Neural crest cell (in vitro differentiated cells): ENCODE measurements at places on chromosomes 5 and 9.

GRCh38 chr5:60333005-60333571, 366.9 kb downstream of the DEPDC1B start:
- no peak for DNase-seq

GRCh38 chr9:21399956-21400355, 9.0 kb upstream of the IFNA8 start:
- no peak for DNase-seq

GRCh38 chr5:28548856-28549255, 1510.5 kb upstream of the CDH9 start:
- DNase-seq = no peak

DNA sequence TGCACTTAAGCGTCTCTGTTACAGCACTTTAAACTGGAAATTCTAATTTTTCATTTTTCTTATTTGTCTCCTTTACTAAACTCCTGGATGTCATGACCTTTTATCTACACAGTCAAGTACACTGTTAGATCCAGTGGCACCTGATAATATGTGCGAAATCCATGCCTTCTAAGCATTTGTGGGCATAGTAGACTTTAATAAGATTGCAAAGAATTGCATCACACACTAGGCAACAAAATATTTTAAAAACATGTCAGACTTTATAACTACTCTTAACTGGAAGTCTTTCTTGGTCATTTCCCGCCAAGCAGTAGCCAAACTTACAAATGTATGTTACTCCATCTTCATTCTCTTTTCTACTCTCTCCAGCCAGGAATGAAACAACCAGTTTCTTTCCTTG, 5.0 kb upstream of the SPINK1 start:
- DNase-seq = no peak

DNA sequence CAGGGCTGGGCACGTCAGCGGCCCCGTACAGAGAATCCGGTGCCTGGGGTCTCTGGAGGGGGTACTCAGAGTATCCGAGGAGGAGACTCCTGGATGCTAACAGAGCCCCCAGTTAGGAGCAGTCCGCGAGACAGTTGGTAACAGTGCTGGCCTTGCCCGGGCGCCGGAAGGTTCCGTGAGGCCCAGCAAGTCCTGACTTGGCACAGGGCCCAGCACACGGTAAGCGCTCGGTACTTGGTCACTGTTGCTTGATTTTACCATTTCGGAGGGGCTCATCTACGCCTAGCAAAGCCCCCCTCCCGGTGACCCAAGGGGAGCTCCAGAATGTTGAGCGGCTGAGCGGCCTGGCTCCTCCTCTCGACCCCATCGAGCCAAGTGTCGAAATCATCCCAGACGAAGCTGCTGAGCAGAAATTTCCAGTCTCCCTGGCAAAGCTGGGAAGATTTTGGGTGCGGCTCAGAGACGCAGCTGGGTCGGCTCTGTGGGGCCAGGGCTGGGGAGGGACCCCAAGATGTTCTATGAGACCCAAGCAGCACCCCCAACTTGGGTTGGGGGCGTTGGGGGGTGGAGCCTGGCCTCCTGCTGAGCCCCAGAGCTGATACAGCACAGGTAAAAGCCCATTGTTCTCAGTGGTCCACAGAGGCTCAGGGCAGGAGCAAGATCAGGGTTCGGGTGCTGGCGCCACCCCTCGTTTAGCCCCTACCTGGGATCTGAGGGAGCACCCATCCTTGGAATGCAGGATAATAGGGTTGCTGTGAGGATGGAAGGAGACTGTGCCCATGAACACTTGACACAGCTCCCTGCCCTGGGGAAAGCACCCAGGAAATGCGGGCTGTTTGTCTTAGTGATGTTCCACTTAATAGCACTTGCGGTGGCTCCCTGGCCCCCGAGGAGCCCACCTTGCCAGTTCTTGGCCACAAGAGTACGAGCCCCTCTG, 137.2 kb downstream of the C9orf50 start:
- no peak for DNase-seq

DNA sequence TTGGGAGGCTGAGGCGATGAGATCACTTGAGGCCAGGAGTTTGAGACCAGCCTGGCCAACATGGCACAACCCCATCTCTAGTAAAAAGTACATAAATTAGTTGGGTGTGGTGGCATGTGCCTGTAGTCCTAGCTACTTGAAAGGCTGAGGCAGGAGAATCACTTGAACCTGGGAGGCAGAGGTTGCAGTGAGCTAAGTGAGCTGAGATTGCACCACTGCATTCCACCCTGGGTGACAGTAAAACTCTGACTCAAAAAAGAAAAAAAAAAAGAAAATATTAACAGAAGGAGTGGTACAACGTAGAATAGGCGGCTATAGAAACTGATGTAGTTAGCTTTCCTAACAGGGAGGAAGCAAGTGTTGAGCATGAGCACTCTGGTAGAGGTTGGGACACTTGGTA, 59.9 kb downstream of the PBX3 start:
- no peak for DNase-seq

DNA sequence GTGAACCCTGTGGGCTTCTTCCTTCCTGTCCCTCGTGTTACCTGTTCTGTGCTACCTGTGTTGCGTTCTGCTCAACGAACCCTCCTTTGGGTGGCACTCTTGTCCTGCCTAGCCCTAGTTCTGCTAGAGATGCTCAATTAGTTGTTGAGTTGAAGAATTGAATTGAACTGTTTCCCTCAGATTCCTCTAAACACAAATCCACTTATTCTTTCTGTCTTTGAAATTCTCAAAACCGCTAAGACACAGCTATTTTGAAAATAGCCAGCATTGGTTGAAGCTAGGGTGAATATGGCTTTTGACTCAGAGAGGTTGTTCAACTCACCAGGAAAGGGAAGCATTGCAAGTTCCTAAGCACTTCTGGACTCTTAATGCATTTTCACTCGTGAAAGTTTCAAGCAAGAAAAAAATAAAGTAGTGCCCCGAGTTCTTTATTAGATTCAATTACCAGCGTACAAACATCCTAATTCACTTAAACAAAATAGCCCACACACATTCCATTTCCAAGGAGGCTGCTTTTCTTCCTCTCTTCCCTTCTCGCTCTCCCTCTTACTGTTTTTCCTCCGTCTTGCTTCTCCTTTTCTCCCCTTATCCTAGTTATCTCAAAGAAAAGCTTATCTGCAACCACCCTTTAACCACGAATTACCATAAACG, 642 bp upstream of the ITGA1 start:
- DNase-seq = no peak

GRCh38 chr5:92444888-92445287, 1061.8 kb upstream of the ARRDC3 start:
- DNase-seq = no peak
